ENCODE measurements at places on chromosomes 12 and 14.
A peak's percentile ranks its signal among the peaks of the same experiment; 100 is the strongest.

- no peak for DNase-seq
These were observed 236.3 kb upstream of the NAV3 start for GRCh38 chr12:77594366-77594765.

DNA sequence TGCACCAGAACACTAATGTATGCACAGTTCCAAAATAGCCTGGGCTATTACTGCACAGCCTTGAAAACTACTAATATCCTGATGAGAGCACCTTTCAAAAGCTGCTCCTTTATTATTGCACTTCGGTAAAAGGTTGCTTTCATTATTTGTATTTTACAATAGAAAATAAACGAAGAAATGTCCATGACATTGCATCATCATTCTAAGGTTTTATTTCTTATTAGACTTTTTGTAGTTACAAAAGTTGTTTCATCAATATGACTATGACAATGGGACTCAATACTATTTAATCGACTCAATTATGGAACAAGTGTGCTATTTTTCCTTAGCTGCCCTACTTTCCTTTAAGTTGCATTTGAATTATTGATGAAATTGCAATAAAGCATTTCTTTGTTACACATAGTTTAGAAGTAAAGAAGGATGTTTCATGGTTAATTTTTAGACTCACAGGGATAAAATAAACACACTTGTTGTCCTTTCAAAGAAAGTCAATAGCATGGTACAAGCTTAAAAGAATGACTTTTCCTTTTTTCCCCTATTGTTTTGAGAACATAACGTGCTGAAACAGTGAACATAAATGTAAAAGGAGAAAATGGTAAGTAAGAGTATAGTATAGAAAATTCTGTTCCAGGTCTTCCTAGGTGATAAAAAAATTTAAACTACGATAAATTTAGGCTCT, 407.6 kb downstream of the BCAT1 start:
- no peak for DNase-seq

GRCh38 chr12:124289634-124290600, 5.0 kb upstream of the RFLNA start:
- no peak for DNase-seq

DNA sequence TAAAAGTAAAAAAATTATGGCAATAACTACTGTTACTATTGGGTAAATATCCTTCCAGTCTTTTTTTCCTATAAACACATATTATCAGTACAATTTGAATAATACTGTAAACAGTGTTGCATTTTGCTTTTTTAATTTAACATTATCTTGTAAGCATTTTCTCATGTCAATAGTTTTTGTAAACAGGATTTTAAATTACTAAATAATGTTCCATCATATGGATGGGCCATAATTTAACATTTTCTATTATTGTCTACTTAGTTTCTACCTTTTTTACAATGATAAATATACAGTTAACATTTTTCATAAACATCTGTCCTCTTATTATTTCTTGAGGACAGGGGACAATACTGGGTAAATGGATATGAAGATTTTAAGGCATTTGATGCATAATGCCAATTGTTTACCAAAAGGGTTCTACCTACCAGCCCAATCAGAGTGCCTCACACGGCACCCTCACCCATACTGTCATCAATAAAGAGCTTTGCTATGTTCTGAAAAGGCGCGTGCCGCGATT, 759 bp upstream of the ACVR1B start:
- no peak for DNase-seq

- DNase-seq: no peak
These were observed 32.0 kb upstream of the LMNTD1 start for GRCh38 chr12:25585021-25585523.

- no peak for DNase-seq
These were observed 463.5 kb upstream of the PDE3A start for GRCh38 chr12:19904819-19905218.

- no peak for DNase-seq
These were observed 110.7 kb downstream of the SLC38A6 start for GRCh38 chr14:61091657-61092273.

DNA sequence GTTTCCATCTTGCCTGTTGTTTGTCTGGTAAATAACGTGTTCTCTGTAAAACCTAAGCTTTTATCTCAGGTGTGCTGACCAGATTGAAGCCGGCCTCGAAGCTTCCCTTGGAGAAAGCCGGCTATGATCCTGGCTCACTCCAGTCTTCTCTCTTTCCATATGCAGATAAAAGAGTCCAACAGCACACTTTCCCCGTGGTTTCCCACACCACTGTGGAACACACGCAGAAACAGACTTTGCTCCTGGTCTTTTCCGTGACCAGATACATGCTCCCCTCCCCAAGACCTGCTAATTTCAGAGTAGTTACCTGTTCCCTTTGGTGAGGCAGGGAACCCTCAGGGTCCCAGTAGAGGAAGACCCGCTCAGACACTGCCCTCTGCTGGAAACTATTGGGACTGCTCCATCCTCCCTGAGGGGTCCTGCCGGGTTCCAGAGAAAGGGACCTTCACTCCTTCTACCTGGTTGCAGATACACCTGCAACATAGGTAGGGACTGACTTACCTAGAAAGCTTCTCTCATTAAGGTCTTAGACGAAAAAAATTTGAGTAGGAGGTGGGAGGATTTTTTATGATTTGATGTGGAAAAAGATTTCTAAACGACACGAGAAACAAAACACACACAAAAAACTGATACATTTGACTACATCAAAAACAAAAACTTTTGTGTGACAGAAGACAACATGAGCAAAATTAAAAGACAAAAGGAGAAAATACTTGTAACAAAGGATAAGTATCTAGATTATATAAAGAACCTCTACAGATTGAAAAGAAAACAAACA, 415.4 kb upstream of the CCDC196 start:
- DNase-seq: peak; percentile 25

GRCh38 chr14:23153851-23154796, 29.3 kb downstream of the SLC7A8 start:
- peak; percentile 92 for DNase-seq

DNA sequence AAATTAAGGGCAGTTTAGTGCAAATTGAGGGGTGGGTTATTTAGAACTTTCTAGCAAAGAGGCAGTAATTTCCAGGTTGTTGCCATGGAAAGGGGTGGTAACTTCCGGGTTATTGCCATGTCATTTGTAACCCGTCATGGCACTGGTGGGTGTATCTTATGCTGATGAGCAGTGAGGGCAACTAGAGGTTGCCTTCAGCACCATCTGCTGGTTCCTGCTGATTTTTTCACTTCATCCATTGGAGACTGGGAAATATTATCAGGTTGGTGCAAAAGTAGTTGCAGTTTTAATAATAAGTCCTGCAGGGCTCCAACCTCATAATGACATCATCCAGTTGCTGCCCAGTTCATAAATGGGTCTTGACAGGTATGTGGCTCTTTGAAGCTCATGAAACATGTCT, 24.4 kb upstream of the SERPINA4 start:
- no peak for DNase-seq

DNA sequence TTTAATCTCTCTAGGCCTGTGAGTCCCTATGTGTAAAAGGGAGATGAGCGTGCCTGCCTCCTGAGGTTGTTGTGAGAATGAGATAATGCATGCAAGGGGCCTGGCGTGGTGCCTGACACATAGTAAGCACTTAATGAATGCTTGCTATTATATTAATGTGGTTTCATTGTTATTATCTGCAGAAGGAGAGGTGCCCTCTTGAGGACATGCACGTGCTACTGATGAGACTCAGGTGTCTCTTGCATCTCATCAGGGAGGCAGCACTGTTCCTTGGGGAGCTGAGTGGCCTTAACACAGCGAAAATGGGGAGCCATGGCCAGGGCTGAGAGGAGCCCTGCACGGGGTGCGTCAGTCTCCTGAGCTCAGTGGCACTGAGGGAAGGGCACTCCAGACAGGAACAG, 29.9 kb upstream of the BCDIN3D start:
- no peak for DNase-seq

DNA sequence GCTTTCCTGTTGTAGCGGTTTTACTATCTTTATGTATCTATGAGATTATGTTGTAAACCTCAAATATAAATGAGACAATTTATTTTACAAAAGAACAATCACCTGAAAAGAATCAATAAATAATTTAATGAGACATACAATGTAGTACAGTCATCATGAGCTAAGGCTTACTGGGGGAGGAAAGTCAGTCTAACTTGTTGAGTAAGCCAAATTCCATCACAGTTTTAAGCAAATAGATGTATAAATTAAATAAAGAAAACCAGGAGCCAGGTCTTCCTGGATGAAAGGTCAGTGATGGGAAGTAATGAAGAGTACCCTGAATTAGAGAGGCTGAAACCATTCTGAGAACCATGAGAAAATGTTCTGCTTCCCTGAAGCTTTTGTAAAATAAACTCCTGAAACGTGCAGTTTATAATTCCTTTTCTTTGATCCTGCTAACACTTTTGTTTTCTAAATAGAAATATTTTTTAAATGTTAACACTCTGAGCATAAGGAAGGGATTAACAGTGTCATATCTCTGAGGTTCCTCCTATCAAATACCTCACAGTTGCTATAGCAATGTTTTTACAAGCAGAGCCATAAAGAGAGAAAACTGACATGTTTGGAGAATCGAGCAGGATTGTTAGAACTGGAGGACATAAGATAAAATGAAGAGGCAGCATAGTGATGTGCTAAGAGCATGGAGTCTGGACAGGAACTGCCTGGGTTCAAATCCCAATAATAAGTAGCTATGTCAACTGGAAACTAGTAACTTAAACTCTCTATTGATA, 444.9 kb upstream of the FOXG1 start:
- no peak for DNase-seq

DNA sequence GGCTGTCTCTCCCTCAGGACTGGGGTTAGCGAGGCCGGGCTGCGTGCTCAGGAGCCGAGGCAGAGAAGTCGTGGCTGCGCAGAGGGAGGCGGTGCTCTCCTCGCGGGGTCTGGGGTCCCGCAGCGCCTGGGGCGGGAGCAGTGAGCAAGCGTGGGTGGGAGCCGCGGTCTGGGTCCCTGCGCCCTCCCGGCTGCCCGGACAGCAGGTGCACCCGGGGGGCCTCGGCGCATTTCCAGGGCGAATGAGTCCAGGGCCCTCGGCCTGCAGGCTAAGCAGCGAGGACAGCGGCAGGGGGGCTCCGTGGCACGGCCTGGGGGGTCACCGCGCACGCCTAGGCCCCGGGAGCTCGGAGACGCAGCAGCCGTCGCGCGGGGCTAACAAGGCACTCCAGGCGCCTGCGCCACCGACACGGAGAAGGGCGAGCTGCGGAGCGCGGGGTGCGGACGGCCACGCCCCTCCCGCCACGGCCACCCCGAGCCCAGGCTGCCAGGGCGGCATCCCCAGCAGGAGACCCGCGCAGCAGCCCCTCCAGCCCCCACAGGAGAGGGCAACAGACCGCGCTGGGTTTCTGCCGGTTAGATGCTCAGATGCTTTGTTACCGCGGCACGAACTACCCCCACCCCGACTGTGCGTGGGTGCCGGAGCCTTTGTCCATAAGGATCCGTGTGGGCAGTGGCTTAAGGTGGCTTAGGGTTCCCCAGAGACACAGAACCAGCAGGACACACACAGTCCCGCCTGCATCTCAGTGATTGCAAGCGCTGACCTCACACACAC, 117.7 kb upstream of the C14orf180 start:
- no peak for DNase-seq

DNA sequence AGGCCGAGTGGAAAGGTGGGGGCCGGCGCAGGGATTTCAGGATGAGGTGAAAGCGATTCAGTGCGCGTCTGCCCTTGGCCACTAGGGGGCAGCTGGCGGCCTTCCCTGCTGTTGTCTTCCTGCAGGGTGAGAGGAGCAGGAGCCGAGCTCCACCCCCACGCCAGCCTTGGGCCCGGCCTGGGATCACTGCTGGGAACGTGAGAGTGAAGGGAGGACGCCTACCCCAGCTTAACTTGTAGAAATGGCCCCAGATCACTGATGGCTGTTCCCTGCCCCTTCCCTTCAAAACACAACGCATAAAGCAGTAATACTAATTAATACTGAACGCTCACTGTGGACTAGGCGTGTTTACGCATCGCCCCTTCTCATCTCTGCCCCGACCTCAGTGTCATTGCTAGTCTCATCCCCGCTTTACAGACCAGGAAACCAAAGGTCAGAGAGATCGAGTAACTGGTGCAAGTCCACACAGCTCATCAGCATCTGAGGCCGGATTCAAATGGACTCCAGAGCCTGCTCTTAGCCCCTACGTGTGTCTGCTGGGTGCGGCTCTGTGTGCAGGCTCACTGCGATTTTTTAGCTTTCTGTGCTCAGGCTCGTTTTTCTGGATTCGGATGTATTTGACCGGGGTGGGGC, 24.3 kb downstream of the MVK start:
- DNase-seq: peak; percentile 87

DNA sequence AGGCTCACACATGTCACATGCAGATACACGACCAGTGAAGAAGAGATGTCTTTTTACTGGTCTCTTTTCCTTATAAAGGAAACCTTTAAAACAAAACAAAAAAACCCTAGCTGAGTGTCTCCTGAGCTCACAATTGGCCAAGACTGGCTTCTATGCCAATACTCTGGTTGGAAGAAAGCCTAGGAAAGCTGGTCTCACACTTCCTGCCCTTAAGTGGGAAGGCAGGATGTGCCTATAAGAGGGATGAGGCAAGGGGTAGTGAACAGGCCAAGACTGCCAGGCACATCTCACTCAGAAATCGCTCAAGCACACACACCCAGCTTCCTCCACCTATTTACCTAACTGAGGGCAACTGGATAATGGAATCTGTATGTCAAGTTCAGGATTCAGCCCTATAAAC, 50.0 kb downstream of the SOCS2 start:
- DNase-seq: no peak

DNA sequence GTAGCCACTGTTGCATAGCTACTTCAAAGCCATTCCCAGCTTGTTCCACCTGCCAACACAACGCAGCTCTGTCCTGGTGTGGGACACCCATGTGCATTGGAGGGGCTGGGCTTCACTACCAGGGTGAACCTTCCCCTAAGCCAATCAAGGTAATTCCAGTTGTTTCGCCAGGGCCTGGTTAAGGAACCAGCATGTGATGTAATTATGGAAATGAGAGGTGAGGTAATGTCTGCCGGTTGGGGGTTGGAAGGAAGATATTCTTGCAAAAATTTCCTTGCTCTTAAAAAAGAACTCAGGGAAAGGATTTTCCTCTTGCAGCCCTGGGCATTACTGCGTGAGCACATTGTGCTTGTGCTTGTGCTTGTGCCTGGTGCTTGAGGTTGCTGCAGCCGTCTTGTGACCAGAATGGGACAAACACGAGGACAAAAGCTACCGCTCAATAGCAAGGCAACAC, 14.9 kb downstream of the TUBA1C start:
- DNase-seq: no peak

DNA sequence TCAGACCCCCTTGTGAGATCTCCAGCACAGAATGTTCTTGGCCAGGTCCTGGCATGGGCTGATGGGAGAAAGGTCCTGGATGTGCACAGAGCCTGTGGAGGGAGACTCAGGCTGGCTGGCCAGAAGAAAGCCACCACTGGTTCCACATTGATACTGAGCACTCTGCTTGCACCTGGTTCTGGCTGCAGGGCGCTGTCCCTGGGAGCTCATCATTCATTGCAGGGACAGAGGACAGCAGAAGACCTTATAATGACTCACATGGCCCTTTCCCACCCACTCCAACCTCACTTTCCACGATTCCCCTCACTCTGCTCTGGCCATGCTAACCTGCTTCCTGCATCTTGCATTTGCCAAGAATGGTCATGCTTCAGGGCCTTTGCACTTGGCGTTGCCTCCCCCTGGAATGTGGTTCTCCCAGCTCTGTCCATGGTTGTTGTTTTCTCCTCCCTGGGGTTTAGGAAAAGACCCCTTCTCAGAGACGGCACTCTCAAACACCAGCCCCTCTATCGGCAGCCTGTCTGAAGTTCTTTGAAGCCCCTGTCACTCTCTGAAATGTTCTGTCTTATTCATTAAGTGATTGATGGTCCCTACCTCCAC, 10.3 kb downstream of the KRT7 start:
- DNase-seq: no peak

All from left ventricle myocardium inferior (tissue), 1 donor.